Activated T-helper 9 cell treated with anti-CD3 and anti-CD28 coated beads, Interleukin-2, amount 50 U/mL, for 16 hours (primary cell): ENCODE measurements at places on chromosomes 2 and 18.

- no peak for DNase-seq
These were observed 235.9 kb downstream of the KLHL29 start for GRCh38 chr2:23620841-23621341.

GRCh38 chr2:168314236-168314635, 66.8 kb upstream of the STK39 start:
- DNase-seq, result no peak

- DNase-seq, result no peak
These were observed 33.3 kb upstream of the GMCL1 start for GRCh38 chr2:69796174-69796573.

DNA sequence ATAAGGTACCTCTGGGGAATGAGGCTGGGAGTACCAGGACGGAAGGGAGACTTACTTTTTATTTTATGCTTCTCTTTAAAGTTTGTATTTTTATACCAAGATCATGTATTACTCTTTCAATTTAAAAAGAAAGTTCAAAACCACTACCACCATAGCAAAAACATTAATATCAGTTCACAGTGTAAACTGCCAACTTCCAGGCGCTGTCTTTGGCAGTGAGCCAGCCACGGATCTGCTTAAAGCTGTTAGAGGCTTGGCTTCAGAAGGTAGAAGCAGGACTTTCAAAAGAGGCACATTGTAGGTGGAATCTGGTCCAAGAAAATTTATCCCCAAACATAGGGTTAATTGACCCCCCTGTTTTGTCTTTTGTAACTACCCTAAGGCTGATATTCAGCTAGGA, 74.8 kb downstream of the B3GNT2 start:
- no peak for DNase-seq

GRCh38 chr2:196239622-196240587, 68.5 kb upstream of the STK17B start:
- peak; percentile 63 for DNase-seq

GRCh38 chr2:25692143-25692542, 18.8 kb upstream of the DTNB start:
- DNase-seq, result no peak

DNA sequence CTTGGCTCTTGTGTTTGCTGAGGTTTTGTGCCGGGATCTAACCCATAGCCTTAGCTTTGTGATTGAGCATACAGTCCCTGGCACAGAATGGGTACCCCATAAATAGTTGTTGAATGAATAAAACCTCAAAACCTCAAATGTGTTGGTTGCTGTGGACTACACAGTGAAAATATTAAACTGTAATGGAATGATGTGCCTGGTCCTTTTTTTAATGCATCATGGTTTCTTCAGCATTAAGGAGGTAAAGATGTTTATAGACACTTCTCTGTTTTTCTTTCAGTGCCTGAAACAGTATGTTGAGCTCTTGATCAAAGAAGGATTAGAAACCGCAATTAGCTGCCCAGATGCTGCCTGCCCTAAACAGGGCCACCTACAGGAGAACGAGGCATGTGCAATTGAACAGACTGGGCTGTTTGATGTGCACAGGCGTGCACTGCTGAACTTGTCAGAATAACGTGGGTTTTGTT, 97.0 kb downstream of the RNF144A start:
- DNase-seq, result no peak

DNA sequence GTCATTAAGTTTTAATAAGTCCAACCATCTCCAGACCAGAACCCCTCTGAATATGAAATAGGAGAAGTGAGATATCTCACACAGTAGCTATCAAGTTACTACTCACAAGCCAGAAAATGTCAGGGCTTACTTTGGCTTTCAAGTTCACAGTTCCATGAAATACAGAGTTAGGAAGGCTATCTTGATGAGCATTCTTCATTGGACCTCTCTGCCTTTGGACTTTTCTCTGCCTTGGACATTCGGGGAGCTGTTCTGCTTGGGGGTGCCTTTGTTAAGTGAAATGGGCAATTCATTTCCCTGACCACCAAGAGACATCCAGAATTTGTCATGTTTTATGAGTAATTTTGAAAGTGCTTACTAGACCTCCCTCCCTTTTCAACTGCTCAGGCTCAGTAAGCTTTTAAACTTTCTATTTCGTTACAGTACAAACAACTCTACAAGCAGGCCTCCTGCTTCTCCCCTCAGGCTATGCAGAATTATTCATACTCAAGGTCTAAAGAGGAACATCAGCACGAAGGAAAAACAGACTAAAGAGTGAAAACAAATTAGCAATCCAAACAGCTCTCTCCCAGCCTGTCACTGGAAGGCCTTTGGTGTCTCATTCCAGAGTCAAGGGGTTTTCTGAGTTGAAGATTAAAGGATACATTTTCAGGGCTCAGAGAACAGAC, 95.3 kb downstream of the MREG start:
- DNase-seq, result no peak

- no peak for DNase-seq
These were observed 3.5 kb upstream of the SLC9A2 start for GRCh38 chr2:102615620-102616436.

DNA sequence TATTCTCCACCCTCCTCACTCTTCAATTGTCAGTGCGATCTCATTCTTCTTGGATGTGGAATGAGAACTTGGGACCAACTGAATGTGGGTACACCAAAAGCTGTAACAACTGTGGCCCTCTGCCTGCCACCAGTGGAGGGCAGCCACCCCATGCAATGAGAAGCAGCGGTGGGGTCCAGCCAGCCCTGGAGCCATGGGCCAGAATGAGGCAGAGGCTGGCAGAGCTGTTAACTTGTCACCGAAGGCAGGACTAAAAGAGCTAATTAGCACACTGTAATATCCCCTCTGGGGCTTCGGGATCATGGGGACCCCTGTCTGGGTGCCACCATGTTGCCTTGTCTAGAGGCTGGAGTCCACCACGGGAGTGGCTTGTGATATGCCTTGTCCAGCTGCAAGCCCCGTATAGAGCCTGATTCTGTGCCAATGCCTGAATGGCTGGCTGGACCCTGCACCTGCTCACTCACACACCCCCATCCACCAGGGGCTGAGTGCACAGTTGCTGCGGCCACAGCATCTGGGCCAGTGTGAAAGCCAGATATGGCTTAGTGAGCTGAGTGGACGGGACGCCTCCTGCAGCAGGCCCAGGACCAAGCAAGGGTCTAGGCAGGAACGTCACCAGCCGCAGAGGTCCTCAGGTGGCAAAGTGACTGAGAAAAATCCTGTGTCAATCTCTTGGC, 680.5 kb downstream of the DSC3 start:
- DNase-seq, result no peak

DNA sequence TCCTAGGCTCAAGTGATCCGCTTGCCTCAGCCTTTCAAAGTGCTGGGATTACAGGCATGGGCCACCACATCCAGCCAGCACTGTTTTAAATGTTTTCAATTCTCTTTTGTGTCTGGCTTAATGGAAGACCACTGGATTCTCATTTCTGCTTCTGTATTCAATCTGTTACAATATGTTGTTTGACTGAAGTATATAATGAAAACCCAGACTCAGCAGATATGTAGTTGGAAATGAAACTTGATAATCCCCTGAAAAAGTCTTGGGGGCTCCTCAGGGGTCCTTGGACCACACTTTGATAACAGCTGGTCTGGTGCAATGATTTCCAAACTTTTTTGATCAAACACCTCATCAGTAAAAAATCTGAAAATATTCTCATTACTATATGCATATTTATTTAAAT, 132.7 kb downstream of the ATAD2B start:
- DNase-seq, result no peak

- no peak for DNase-seq
These were observed 530.2 kb downstream of the CCDC85A start for GRCh38 chr2:56713978-56714377.

GRCh38 chr2:157438863-157439823, 4.7 kb downstream of the CYTIP start:
- no peak for DNase-seq

- no peak for DNase-seq
These were observed 801.3 kb downstream of the ERBB4 start for GRCh38 chr2:211737282-211737681.

DNA sequence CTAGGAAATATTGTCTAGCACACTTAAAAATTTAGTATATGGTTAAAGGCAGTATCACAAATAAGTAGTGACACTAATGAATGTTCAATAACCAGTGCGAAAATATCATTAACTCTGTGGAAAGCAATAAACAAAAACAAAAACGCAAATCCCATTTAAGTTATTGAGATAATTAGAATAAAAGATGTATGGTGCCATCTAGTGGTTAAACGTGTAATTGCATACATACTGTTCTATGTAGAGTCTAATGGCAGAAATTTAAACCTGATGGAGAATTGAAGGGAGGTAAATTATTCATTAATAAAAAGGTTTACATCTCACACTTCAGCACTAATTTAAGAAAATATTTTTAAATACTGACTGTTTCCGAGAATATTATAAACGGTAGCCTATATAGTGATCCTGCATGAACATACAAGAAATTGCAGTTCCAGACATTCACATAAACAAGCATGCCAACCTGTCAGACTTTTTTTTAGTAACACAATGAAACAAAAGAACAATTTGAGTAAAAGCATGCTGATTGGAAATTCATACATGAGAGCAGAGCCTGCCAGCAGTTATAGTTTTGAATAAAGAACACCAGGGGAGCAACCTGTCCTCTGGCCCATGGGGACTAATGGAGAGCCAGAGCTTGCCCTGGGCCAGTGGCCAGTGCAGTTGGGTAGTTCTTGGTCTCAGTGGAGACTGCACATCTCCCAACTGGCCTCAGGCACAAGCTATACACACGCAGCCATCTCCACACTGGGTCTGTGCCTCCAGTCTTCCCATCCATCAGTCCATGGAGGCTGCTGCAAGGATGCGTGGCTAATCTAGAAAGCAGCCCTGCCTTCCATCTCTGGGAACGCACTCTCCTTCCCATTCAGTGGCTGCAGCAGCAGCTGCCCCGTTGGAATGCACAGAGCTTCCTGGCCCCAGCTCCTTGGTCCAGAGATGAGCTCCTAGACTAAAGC, 28.0 kb downstream of the GCG start:
- DNase-seq, result no peak

GRCh38 chr18:75172299-75173124, 36.4 kb downstream of the PTGR3 start:
- no peak for DNase-seq

DNA sequence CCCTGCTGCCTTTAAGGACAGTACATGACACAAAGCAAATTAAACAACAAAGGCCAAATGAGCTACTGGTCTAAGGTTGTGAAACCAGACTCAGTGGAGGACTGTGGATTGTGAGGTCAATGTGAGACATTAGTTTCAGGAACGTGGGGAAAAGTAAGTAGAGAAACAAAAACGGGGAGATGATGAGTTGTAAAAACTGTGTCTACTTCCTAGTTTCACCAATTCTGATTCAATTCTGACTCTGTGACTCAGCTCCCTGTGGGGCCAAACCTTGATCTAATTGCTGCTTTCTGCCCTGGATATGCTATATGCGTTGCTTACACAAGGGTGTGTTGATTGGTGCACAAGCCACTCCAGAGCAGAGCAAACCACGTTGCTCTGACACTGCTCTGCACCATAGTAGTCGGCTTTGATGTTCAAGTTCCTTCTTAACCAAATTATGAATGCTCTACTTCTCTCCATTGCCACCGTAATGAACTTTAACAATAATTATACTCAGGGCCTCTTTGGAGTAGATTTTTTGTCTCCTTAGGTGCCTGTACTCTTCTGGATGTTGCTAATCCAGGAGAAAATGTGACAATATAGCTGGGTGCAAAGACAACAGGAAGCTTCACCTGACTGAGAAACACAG, 1640.1 kb upstream of the CELF4 start:
- DNase-seq, result no peak

GRCh38 chr2:151119374-151119773, 142.3 kb downstream of the RBM43 start:
- DNase-seq, result no peak

DNA sequence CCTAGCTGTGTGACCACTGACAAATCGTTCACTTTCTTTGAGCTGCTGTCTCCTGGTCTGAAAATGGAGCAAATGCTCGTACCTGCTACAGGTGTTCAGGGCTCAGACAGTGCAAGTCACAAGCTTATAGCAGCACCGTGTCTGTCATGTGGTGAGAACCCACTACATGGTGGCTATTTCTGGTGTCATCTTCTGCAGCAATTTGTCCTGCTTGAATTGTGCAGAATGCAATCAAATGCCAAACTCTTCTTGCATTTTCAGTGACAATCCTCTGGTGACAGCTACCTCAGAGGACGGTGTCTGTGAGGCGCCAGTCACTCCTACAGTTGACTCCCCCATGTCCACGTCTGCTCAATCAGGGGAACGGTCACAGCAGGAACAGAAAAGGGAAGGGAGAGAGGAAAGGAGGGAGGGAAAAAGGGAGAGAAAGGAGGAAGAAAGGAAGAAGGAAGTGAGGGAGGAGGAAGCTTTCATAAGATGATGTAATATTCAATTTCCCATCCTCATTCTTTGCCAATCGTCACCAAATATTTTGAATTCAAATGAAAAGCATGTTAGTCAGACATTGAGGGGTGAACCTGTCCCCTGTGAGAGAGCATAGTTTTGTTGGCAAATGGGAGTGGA, 122.2 kb downstream of the BCL2 start:
- DNase-seq, result no peak

- DNase-seq, result no peak
These were observed 115.5 kb upstream of the GLI2 start for GRCh38 chr2:120620025-120620793.

GRCh38 chr2:73588177-73588576, 54.0 kb downstream of the NAT8 start:
- DNase-seq, result no peak

- DNase-seq, result no peak
These were observed 30.3 kb downstream of the TUBB6 start for GRCh38 chr18:12338382-12338781.

- no peak for DNase-seq
These were observed 500.5 kb upstream of the RAB6C start for GRCh38 chr2:129478902-129479517.

GRCh38 chr2:69138793-69139459, 125.9 kb downstream of the ANTXR1 start:
- no peak for DNase-seq

DNA sequence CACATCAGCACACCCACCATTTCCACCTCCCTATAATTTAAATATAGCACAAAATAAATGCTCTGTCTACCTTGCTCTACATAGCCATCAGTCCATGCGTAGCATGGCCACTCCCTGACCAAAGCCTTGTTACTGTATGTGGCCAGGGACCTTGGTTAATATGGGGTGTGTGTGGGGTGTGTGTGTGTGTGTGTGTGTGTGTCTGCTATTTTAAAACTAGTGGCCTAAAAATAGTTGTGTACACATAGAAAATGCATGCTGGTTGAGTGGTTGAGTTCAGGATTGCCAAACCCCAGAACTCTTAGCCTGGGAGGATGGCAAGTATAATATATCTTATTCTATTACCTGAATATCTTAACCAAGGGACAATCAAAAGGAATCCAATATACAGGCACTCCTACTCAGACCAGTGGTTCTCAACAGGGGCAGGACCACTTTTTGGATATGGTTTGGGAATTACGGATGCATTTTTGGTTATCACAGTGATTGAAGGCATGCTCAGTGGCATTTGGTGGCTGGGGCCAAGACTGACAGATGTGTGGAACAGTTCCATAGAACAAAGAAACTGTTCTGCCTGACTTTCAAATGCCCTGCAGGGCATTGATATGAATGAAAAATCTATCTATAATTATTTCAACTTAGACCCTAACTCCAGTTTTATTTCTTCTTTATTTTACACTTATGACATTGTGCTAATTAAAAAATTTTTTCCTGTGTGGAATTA, 72.3 kb upstream of the PSME4 start:
- no peak for DNase-seq
